ENCODE measurements at places on chromosomes 4 and X.

DNA sequence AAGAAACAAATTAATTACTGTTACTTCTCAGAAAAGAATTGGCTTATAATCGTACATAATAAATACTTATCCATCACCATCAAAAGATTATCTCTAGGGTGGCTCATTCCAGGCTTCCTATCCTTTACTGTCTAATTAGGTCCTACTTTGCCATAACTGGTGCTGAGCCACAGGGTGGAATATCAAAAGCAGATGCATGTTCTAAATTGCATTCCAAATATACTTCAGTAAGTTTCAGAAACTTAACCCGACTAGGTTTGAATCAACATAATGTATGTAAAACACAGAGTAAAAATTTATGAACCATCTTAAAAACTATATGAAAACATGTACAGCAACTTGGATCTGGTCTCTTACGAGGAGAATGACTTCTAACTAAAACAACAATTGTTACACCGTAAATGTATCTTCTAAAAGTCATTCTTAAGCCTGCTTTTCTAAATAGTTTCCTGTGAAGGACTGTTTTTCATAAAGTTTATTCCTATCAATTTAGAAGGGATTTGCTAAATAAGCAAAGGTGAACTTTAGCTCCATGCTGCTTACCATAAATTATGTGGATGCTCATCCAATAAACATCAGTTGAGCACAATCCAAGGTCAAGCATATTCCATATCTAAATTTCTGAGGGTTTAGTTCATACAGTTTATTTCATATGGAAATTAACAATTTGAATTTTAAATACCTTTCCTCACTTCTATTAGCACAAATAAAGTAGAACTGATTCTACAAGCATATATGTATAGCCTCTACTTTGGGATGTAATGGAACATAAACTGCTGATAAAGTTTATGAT, 13.4 kb downstream of the ZAR1 start:
- no peak for DNase-seq

GRCh38 chr4:124933521-124933920, 221.0 kb upstream of the ANKRD50 start:
- DNase-seq, result no peak

DNA sequence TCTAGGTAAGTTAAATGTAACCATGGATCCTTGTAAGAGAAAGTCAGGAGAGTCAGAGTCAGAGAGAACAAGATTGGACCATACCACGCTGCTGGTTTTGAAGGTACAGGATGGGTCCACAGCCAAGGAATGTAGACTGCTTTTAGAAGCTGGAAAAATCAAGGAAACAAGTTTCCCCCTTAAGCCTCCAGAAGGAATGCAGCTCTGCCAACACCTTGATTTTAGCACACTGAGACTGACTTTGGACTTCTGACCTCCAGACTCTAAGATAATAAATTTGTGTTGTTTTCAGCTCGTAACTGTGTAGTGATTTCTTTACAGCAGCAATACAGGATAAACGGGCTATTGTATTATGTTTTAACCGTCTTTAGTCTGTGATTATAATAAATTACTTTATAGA, 108.0 kb upstream of the USP38 start:
- DNase-seq, result no peak

DNA sequence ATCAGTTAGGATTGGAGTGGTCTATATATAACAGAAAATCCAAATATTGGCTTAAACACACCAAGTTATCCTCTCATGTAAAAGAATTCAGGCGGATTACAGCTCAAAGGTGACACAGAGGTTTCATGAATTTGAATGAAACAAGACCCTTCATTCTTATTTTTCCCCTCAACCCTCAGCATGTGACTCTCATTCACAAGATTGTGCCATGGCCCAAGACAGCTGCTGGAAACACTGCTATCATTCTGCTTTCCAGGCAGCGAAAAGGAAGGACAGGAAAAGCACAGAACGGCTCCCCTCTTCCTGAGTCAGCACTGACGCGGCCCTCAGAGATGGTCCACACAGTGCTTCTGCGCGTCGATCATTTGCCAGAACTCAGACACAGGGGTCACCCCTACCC, 891.0 kb upstream of the FRG1 start:
- DNase-seq, result no peak

DNA sequence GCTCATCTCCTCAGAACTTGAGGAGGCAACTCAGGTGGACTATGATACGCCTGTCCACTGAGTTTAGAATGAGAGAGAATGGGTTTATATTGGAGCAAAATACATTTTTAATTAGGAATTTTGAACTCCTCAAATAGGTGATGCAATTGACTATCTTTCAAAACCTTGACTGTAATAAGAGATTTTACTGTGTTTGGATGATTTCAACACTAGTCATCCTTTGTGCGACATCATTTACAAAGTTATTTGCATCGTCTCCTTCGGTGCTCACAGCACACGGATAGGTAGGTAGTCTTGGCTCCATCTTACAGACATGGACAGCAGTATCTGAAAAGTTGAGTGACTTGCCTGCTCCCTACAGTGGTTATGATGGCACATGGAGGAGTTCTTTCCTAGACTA, 67.0 kb downstream of the AASDH start:
- DNase-seq, result no peak

GRCh38 chr4:142324572-142324971, 521.5 kb downstream of the INPP4B start:
- DNase-seq, result no peak

GRCh38 chr4:104574371-104574770, 79.7 kb upstream of the CXXC4 start:
- no peak for DNase-seq

GRCh38 chrX:126489116-126489695, 63.4 kb downstream of the DCAF12L1 start:
- DNase-seq, result no peak

DNA sequence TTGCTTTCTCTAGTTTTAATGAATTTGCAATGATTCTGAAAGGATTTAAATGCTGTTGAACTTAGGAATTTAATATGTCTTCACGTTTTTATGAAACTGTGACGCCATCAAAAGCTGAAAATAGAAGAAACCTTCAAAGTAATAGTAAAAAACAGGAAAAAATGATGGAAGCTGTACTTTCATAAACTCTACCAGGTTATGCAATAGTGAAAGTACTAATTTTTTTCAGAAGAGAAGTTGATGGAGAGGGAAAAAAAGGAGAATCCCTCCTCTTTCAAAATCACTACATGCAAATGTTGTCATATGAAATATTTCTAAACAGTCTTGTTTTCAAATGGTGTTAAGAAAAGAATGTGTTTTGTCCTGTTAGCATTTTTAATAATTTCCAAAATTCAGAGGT, 73.6 kb downstream of the ZNF330 start:
- DNase-seq, result no peak
